ENCODE measurements at places on chromosomes 16 and 17.

DNA sequence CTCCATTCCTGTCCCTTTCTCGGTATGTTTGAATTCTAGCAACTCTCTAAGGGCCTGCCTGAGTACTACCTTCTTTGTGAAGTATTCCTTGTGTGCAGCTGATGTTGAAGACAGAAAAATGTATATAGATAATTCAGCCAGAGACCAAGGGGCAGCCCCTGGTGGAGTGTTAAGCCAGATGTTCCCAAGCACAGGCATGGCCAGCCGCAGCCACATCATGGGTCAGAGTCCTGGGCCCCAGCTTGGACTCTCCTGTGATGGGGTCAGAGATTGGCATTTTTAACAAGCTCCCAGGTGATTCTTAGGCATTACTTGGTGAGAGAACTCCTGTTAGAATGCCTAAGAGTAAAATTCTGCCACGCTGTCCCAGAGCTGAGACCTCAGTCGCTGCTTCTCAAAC, 100.8 kb downstream of the IRF8 start:
- no peak for DNase-seq

- no peak for DNase-seq
Observed at GRCh38 chr17:12301551-12301950, 280.9 kb downstream of the MAP2K4 start.

DNA sequence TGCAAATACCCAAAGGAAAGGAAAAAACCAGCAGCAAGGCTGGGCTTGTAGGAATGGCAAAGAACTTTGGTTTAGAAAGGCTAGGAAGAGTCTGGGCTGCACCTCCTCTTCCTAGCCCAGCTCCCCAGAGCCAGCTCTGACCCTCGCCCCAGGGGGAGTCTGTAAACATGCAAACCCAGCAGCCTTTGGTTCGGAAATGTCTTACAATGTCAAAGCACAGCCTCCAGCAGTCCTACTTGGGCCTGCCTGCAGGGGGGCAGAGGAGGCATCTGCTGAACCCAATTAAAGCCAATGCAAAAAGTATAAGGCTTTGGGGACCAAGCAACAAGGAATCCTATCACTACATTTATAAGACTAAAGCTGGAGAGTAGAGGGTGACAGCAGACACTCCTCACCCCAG, 5.0 kb upstream of the FTSJ3 start:
- no peak for DNase-seq

- no peak for DNase-seq
Observed at GRCh38 chr17:36972186-36972700, 23.5 kb downstream of the AATF start.

- no peak for DNase-seq
Observed at GRCh38 chr17:1959871-1960544, 65.1 kb downstream of the RTN4RL1 start.

All from activated effector memory CD4-positive, alpha-beta T cell treated with Interleukin-2 at 50 U/mL for 16 hours (primary cell).